ENCODE measurements at places on chromosomes 12 and 14.

DNA sequence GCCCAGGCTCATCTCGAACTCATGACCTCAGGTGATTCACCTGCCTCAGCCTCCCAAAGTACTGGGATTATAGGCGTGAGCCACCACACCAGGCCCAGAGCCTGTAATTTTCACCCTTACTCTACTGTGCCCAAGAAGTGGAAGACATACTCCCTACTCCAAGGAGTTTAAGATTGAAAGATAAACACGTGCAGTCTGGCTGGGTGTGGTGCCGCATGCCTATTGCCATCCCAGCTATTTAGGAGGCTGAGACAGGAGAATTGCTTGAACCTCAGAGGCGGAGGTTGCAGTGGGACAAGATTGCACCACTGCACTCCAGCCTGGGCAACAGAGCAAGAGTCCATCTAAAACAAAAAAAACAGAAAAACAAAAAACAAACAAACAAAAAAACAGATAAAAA lies 90.0 kb downstream of the NINJ2 start:
- no peak for DNase-seq

GRCh38 chr12:42978708-42979107 lies 389.2 kb upstream of the PRICKLE1 start:
- DNase-seq: no peak

- DNase-seq: no peak
Measured at GRCh38 chr14:65192686-65193085, 90.4 kb upstream of the MAX start.

- no peak for DNase-seq
Measured at GRCh38 chr14:100149851-100150611, 9.4 kb downstream of the DEGS2 start.

DNA sequence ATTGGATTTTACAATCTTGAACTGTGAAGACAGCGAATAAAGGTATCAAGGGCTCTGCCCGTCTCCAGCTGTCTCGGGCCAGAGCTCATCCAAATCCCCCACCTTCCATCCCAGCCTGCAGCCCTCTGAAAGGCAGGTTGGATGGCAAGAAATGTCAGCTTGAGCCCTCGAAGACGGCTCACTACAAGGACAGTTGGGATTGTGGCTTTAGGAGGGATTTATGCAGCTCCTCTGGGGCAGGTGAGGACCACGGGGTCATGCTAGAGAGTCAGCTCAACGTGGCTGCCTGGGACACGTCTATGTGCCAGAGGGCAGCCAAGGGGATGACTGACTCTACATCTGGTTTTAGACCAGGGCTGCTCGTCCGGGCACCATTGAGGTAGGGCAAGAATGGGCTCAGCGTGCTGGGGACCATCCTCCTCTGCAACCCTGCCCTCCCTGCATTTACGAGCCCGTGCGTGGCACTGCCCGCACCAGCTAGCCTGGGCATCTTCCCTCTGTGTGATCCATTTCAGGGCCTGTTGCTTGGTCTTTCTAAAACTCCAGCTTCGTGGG lies 16.2 kb downstream of the MVK start:
- no peak for DNase-seq

All from T1000 (cell line).